Dermis microvascular lymphatic vessel endothelial cell (primary cell): ENCODE measurements at places on chromosomes 5 and 9. TPM values are rescaled to one million over a fixed set of nuclear protein-coding genes. Genes with fewer than 3 reads are reported as not detected.
A peak's percentile ranks its signal among the peaks of the same experiment; 100 is the strongest.

DNA sequence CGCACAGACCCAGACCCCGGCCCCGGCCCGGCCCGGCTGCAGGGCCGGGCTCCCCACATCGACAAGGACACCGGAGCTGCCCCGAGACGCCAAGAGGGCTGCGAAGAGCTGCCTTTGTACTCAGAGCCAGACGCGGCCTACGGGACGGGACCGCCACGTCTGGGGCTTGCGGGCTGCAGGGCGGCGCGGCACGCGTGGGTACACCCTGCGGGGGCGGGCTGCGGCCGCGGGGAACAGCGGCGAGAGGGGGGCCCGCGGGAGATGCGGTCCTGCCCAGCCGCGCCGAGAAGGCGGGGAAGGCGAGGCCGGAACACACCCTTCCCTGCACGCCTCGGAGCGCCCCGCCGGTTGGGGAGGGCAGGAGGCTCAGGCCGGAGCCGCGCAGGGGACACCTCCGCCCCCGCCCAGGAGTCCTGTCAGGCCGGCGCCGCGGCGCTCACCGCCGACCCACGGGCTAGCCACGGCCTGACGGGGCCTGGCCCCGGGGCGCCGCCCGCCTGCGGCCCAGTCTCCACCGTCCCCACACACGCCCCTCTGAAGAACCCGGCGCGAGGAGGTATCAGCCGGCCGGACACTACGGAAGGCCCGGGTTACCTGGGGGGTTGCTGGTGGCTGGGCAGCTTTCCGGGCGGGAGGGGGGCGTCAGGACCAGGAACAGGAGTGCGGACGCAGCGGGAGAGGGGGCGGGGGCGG is 478 bp downstream of the RAB14 start:
- DNase-seq: no peak

DMRT3 gene
- not detected in 2 replicates for total RNA-seq

DNA sequence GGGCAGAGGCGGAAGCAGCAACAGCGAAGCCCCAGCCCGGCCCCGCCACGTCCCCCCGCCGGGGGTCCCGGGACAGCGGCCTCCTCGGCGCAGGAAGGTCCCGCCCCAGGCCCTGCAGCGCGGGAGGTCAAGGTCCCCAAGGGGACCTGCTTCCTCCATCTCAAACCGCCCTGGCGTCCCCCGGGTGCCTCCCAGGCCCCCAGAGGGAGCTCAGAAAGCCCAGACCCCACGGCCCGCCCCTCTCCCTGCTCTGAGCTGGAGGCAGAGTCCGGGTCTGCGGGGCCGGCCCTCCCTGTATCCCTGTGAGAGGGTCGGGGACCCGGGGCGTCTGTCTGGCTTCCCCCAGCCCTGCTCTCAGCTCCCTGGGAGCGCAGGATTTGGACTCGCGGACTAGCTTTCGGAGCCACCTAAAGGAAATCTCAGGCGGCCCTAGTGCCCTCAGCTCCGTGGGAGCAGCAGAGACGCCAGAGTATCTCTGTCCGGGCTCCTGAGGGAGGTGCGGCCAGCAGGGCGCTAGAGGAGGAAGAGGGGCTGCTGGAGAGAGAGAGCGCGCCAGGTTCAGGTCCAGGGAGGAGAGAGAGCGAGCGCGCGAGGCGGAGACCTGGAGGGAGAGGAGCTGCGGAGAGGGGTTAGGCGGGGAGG is 30.7 kb downstream of the EXOC3 start:
- DNase-seq: no peak

- DNase-seq: no peak
Observed at GRCh38 chr9:123601828-123602227, 245.8 kb downstream of the CRB2 start.

ESM1 gene
- total RNA-seq: 69.5 and 73.0 TPM in 2 replicates

ZNF366 gene
- total RNA-seq: 1.6 and 1.9 TPM in 2 replicates

DNA sequence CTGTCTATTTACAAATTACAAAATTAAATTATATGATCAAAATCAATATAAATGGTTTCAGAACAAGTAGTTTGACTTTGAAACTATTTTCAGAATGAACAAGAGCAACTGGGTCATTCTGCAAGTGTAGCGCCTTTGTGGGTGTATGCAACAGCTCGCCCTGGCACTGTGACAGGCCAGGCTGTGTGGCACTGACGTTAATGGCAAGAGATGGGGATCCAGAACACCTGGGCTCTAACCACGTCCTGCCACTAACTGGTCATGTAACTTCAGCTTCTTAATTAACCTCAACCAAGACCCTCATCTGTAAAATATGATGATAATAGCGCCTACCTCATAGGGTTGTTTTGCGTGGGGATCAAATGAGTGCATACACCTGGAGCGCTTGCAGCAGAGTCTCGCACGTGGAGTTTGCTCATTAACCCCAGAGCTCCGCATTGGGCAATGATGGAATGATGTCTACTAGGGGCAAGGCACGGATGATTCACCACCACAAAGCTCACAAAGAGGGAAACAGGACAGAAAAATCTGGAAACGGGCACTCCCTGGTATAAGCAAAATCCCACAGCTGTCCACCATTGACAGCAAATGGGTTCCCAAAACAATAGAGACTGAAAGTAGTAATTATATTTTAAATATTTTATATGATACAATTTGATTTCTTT is 639.4 kb downstream of the SEMA5A start:
- DNase-seq: no peak

- no peak for DNase-seq
Observed at GRCh38 chr9:78311886-78312524, 15.1 kb downstream of the PSAT1 start.

C9orf153 gene
- 0.38 TPM in 1 of 2 replicates, not detected in the other for total RNA-seq

SMIM32 gene
- total RNA-seq: not detected in 2 replicates

- no peak for DNase-seq
Observed at GRCh38 chr9:134293031-134293521, 33.2 kb upstream of the RXRA start.

- peak; percentile 50 for DNase-seq
Observed at GRCh38 chr9:92328225-92328624, 2.5 kb downstream of the CENPP start.

DNA sequence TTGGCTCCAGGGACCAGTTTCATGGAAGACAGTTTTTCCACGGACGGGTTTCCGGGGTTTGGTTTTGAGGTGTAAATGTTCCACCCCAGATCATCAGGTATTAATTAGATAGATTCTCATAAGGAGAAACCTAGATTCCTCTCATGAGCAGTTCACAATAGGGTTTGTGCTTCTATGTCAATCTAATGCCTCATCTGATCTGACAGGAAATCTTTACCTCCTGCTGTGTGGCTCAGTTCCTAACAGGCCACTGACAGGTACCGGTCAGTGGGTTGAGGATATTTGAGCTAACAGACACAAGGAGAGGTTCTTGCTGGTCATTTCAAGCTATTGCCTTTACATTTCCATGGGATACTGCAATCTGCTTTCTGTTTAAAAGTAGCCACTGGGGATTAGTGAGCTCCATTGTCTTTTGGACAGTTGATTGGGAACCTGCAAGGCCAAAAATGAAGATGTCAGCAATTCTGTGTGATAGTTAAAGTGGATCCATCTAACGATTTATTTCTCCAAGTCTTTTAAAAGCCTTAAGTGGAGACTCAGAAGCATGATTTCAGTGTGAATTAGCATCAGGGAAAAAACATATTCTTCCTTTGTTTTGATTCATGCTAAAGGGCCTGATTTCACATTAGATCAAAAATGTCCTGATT is 38.6 kb downstream of the MRPS30 start:
- no peak for DNase-seq

GRCh38 chr9:135463140-135463539 is 16.4 kb upstream of the PPP1R26 start:
- DNase-seq: no peak

- no peak for DNase-seq
Observed at GRCh38 chr9:92100237-92100911, 14.8 kb downstream of the SPTLC1 start.

- no peak for DNase-seq
Observed at GRCh38 chr5:59489551-59489950, 404.0 kb downstream of the PDE4D start.

SLC6A3 gene
- not detected in 2 replicates for total RNA-seq

- DNase-seq: no peak
Observed at GRCh38 chr9:134978272-134978671, 60.6 kb upstream of the FCN1 start.

DNA sequence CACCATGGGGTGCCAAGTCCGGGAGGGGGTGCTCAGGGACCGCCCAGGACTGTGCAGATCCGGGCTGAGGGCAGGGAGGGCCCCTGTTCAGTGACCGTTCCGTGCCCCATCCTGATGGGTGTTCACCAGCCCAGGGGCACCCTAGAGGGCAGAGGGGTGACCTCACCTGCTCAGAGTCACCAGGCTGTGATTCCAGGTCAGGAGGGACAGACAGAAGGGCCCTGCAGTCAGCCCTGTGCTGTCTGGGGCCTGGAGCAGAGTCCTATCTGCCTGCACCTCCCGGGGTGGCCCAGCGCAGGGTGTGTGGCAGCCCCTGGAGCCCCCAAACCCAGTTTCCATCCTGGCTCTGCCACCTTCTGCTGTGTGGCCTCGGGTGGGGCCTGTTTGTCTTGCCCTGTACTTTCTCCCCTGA is 241.9 kb downstream of the PBX3 start:
- no peak for DNase-seq

DNA sequence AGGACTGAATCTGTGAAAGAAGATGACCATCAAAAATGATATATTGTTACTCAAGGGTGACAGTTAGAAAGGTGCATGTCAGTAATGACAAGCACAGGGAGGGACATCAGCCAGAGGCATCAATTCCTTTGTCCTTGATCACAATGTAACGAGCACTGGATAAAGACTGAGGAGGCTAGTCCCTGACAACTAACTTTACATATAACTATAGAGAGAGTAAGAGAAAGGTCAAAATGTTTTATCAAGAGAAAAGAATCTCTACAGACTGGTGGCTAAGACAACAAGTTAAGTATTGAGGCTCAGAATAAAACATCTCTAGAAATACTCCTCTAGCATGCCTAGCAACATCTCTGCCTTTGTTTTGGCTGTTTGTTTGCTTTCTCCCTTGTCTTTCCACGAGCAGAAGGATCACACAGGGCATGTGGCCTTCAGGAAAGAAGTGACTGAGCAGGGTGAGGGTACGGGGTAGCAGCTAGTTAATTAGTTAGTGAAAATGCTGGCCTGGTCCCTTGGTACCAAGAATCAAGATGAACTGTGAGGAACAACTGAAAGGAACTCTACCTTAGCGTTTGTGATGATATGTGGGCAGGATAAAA is 724.1 kb upstream of the MEF2C start:
- no peak for DNase-seq

- no peak for DNase-seq
Observed at GRCh38 chr5:179112469-179113142, 52.4 kb downstream of the ZNF354C start.

DNA sequence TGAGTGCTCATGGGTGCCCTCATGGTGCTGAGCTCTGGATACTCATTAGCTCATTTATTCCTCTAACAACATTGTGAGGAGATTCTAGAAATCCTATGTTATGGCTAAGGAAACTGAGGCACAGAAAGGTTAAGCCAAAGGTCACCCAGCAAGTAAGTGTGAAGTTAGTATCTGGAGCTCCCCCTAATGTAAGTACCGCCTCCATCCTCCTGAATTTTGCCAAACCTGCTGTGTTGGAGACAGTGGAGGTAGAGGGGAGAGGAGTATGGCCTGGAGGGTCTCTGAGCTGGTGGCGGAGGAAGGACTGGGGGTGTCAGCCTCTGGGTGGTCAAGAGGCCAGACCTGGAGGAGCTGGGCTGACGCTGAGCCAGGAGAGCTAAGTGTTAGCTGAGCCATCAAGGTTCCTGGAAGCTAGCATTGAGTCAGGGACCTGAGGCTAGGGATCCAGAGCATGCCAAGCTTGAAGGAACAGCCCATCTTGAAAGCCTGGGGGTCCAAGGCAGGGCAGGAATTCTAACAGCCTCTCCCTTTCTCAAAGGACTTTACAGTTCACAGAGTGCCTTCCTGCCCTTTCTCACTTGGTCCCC is 114.8 kb downstream of the RGS3 start:
- no peak for DNase-seq

GRCh38 chr5:150116667-150117400 is 30.5 kb upstream of the CSF1R start:
- DNase-seq: no peak

- peak; percentile 68 for DNase-seq
Observed at GRCh38 chr5:159975462-159976019, 33.4 kb upstream of the TTC1 start.

DNA sequence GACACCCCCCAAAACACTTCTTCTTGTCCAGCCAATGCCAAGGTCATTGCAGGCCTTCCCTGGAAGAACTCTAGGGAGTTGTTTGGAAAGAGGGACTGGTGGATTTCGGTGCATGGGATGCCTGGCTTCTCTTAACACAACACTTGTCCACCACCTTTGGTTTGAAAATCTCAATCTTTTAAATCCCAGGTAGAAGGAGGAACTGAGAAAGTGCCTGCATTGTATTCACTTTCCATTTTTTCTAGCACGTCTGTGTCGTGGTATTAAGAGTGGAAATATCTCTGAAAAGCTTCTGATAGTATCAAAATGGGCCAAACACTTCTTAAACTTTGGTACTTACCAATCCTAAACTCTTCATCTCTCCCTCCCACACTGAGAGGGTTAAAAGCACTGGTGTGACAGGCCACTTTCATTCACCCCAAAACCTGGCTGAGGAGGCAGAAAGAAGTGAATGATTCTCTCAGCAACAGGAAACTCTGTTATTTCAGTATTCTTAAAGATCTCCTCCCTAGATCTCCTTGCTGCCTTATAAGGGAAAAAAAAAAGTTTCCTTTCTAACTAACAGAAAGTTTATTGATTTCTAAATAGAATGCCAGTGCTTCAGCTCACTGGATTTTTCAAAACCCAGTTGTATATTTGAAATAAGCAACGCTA is 3.9 kb upstream of the NFIB start:
- no peak for DNase-seq

DNA sequence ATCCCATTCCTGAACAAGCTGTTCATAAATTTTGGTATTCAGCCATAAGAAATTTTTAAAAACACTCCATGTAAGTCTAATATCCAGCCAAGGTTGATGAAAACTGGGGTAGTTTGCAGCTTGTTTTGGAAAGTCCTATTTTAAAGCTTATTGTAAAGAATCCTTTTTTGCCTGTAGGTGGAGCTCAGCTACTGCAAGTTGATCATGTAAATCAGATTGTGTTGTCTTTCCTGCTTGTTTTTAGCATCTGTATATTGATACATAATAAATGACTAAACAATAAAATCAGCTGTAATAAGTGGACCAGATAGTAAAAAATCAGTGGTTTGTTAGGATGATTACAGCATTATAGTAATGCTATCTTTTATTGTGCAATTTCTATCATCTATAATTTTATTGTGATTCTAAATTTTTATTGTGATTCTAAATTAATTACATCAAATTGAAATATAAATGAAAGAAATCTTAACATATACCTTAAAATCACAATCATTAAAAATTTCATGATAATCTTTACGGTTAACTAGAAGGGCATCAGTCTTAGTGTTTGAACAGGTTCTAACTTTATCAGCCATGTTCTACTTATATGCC is 42.4 kb downstream of the CWC27 start:
- DNase-seq: peak; percentile 69

GRCh38 chr5:56973473-56973872 is 21.6 kb upstream of the MIER3 start:
- no peak for DNase-seq

PCDHGA9 gene
- 1.4 and 2.4 TPM in 2 replicates for total RNA-seq

- DNase-seq: no peak
Observed at GRCh38 chr9:129497813-129498450, 123.0 kb downstream of the C9orf50 start.

GRCh38 chr9:90659650-90660364 is 17.2 kb upstream of the DIRAS2 start:
- peak; percentile 25 for DNase-seq
